ENCODE measurements at places on chromosomes 13 and 19. TPM values are rescaled to one million over a fixed set of nuclear protein-coding genes. Genes with fewer than 3 reads are reported as not detected.
A peak's percentile ranks its signal among the peaks of the same experiment; 100 is the strongest.

Gene ZNF585A
- 7.2 TPM for polyA plus RNA-seq

Gene TPP2
- polyA plus RNA-seq: 19.2 TPM

Gene GAPDHS
- polyA plus RNA-seq: not detected

Gene ZNF793
- 1.6 TPM for polyA plus RNA-seq

DNA sequence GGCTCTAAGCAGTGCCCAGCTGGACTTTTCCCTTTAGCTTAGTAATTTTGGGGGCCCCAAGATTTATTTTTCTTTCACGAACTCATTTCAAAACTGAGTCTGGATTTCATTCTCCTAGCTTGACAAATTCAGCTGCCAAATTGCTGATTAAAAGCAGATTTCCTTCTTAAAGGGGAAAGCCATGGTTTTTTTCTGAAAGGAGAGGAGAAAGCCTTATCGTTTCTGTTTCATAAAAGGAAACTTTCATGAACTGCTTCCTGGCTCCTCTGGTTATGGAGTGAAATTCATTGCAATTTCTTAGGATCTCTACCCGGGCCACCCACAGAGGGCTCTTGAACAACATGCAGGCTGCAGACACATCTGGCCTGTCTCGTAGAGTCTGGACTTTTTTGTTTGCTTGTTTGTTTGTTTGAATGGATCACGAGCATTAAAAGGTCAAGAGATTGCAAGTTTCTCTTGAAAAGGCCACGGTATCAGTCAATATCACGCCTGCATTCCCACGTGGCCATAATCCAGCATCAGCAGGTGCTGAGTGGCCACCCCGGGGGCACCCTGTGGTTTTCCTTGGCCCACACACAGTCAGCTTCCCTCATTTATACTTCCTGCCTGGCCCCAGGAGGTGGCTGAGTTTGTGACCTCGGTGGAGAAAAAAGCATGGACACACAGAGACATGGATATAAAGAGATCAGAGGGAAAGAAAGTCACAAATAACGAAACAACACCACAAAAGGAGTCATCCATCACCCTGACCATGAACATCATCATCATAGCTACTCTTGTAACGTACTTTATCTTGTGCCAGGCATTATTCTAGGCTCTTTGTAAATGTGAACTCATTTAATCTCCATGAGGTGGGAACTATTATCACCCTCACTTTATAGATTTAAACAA, 10.5 kb upstream of the KLK4 start:
- DNase-seq: no peak

DNA sequence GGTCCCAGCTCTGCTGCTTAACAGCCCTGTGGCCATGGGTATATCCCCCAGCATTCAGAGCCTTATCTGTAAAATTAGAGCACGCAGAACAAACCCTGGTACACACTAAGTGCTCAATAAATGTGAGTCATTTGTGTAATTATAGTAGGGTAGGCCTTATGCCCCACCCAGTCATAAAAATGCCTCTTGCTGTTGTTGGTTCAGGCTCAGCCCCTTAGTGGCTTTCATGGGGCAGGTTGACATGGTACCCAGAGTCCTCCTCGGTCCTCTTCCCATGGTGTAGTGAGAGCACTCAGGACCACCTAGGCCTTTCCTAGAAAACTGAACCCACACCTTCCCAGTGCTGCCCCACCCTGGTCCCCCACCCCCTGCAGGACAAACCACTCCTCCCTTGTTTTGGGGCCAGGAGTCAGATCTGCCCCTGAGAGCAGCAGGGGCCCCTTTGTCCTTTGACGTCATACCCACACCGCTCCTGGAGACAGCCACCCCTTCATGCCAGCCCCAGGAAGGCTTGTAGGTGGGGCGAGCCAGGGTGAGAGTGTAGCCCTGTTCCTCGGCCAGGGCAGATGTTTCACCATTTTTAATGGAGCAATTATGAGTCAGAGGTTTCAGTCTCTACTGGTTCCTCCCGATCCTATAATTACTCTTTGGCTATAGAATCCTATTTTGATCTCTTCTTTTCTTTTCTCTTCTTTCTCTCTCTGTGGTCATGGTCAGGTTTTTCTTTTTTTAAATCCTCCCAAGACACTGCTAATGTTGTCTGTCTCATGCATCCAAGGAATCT, 36.8 kb downstream of the ACTN4 start:
- DNase-seq: peak; percentile 98

- no peak for DNase-seq
Measured at GRCh38 chr19:4993683-4994082, 24.8 kb downstream of the KDM4B start.

GRCh38 chr13:42478531-42479156, 95.3 kb upstream of the TNFSF11 start:
- peak; percentile 24 for DNase-seq

DNA sequence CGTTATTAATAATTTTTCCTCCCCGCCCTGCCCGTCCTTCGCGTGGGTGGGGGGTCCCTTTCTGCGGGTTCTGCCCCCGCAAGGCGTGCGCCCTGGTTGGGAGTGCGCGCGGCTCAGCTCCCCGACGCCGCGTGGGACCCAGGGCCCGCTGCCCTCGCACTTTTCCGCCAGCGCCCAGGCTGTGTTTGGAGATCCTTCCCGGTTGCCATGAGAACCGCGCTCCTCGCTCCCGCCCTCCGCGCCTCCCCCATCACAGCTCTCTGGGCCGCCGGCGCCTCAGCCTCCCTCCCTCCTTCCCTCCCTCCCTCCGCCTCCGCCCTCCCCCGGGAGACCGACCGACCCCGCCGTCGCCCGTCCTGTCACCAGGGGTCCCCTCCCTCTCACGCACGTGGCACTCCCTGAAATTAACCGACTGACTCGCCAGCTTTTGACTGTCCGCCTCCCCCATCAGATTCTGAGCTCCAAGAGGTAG, 2.4 kb upstream of the SSBP4 start:
- no peak for DNase-seq

GRCh38 chr19:43589678-43590077, 6.3 kb downstream of the IRGQ start:
- no peak for DNase-seq

All from mammary epithelial cell (primary cell).